Right kidney (tissue), 9 donors: ENCODE measurements at places on chromosomes 2 and 18.

- no peak for DNase-seq
These were observed 35.4 kb downstream of the MRPL35 start for GRCh38 chr2:86234563-86235131.

- DNase-seq, result no peak
These were observed 51.3 kb downstream of the RNF144A start for GRCh38 chr2:6968319-6969100.

DNA sequence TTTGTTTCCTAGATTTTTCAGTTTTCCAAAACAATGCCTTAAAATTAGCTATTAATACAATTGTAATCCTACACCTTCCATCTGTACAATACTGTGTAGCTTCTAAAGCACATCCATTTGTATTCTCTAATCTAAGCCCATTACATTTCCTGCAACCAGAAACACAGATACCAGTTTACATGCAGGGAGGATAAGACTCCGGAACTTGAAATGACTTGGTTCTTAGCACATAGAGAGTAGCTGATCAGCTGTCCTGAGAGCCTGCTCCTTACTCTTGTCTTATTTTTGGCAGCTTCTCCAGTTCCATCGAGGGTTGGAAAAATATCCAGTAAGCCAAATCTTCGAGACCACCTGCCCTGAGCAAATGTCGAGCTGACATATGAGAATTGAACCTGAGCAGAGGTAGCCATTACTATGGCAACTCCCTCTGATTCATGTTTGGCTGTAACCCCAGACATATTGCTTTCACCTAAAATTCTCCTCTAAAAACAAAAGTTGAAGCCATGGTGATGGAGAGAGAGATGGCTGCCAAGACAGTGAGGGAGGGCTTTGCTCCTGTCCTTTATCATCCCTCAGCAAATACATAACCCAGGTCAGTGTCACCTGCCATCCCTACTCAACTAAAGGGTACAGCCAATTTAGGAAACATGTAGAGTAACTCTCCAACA lies 542.8 kb downstream of the IRS1 start:
- no peak for DNase-seq

- no peak for DNase-seq
These were observed 15.4 kb upstream of the STAT1 start for GRCh38 chr2:191029280-191029950.

- DNase-seq, result no peak
These were observed 17.6 kb upstream of the PDIA6 start for GRCh38 chr2:10830203-10830602.

DNA sequence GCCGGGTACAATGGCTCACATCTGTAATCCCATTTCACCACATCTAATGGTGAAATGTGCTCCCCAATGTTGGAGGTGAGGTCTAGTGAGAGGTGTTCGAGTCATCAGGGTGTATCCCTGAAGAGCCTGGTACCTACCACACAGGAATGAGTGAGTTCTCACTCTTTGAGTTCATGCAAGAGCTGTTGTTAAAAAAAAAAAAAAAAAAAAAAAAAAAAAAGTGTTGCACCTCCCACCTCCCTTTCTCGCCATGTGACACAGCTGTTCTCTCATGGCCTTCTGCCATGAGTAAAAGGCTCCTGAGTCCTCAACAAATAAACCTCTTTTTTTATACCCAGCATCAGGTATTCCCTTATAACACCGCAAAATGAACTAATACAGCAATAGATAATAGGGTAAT lies 106.3 kb downstream of the C2orf74 start:
- no peak for DNase-seq

- DNase-seq, result no peak
These were observed 31.2 kb upstream of the GPR17 start for GRCh38 chr2:127614731-127615130.

GRCh38 chr2:227033471-227034148 lies 130.4 kb downstream of the COL4A4 start:
- peak; percentile 26 for DNase-seq

- no peak for DNase-seq
These were observed 1.8 kb downstream of the TSPYL6 start for GRCh38 chr2:54254180-54254579.

DNA sequence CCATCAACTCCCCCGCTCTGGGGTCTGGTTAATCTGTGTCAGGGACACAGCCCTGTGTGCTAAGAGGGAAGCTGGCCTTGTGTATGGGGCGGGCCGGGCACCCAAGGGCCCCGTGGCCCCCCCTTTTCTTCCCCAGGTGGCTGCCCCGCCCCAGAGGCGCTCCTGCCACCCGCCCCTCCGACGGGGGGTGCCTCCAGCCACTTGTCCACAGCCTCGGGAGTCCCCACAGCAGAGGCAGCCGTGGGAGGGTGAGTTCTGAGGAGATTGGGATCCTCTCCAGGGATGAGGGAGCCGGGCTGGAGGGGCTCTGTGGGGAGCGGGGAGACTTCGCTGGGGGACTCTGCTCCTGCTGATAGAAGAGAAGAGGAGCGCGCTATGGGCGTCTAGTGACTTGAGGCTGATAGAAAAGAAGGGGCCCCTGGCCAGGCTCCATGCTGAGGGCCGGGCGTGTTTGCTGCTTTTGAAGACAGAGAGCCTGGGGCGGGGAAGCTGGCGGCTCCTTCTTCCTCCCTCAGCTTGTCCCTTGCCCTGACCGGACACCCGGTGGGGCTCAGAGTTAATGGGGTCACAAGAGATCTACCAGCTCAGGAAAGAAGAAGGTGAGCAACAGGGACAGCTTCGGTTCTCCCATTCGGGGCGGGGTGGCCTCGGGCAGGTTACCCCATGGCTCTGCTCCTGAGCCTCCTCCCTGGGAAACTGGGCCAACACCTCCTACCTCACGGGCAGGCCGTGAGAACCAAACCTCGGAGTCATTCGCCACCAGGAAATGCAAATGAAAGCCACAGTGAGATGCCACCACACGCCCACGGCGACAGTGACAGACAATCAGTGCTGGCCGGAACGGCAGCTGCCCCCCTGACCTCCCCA lies 89.4 kb upstream of the TAF1B start:
- DNase-seq, result no peak

- DNase-seq, result no peak
These were observed 19.5 kb downstream of the BCL2 start for GRCh38 chr18:63299837-63300745.

- no peak for DNase-seq
These were observed 116.9 kb downstream of the TMEM131 start for GRCh38 chr2:97878865-97879264.

GRCh38 chr2:165586019-165586418 lies 116.5 kb downstream of the CSRNP3 start:
- no peak for DNase-seq

DNA sequence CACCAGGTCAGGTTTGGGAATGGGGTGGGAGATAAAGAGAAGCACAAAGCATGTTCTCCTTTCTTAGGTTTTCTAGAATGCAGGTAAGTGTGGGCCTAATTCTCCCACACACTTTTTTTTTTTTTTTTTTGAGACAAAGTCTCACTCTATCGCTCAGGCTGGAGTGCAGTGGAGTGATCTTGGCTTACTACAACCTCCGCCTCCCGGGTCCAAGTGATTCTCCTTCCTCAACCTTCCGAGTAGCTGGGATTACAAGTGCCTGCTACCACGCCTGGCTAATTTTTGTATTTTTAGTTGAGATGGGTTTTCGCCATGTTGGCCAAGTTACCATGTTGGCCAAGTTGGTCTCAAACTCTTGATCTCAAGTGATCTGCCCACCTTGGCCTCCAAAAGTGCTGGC lies 26.3 kb downstream of the LIPG start:
- no peak for DNase-seq

DNA sequence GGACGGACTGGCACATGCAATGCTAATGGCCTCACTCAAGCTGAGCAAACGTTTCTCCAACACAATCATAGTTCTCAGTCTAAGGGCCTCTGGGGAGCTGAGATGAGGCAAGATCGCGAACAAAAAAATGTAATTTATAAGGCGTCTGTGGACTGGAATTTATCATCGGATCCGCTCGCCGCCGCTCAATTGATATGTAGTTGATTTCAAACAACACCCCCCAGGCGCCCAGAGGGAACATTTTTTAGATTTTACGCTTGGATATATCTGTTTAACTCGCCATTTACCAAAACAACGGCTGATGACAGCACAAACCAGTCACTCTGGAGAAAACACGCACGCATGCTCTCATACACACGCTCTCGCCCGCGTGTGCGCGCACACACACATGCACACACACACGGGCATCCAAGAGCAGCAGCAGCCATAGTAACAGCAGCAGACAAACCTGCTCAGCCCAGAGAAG lies 335.8 kb downstream of the SMAD2 start:
- DNase-seq, result no peak

GRCh38 chr2:172246649-172247048 lies 143.9 kb upstream of the DLX2 start:
- no peak for DNase-seq

GRCh38 chr2:30613001-30613400 lies 166.0 kb downstream of the LCLAT1 start:
- DNase-seq, result no peak

DNA sequence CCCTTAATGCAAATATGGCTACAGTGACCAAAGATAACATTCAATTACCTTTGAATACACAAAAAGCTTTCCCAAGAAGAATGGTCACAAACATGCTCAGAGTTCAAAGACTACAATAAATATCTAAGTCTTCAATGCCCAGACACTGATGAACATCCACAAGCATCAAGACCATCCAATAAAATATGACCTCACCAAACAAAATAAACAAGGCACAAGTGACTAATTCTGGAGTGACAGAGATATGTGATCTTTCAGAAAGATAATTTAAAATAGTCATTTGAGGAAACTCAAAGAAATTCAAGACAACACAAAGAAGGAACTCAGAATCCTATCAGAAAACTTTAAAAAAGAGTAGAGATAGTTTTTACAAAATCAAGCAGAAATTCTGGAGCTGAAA lies 40.6 kb upstream of the CAPN13 start:
- no peak for DNase-seq

DNA sequence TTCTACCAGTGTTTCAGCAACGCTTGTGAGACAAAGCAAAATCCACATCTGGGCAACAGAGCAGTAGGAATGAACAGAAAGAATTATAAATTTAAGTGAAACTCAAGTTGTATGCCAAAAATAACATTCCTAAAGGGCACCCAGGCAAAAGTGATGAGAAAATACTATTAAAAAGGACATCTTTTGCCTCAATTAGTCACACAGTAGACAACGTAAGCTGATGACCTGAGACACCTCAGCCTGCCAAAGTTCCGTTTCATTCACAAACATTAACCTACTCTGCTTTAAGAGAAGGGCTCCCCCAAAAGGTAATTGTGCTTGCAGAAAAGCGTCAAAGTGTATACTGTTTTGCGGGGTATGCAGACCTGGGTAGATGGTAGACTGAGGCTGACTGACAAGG lies 7.2 kb downstream of the HDLBP start:
- DNase-seq, result no peak

GRCh38 chr2:118968042-118968441 lies 26.0 kb downstream of the MARCO start:
- DNase-seq, result no peak

GRCh38 chr2:8026381-8026780 lies 655.5 kb upstream of the ID2 start:
- no peak for DNase-seq

DNA sequence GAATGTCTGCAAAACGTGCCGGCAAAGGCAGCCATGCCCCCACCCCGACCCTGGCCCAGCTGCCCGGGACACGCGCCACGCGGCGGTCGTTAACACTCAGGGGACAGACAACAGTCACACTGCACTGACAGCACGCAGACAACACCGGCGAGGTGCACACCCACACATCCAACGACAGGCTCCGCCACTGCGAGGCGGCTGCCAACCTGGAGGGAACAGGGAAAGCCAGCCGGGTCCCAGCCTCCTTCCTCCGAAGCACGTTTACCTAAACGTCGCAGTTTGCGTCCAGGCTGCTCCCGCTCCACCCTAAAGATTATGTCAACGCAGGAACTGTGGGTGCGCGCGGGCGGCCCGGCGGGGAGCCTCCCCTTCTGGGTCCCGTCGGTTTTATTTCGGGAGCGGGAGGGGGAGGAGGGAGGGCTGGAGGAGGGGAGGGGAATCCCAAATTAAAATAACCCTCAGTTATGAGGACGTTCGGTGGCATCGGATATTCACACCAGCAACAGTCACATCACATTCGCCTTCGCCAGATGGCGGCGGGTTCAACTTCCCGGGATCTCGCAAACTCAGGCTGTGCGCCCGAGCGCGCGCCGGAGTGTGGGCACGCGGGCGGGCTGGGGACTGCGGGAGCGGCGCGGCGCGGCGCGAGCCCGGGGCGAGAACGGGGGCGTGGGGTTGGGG lies 644 bp downstream of the PTGR3 start:
- DNase-seq, result peak; percentile 79

DNA sequence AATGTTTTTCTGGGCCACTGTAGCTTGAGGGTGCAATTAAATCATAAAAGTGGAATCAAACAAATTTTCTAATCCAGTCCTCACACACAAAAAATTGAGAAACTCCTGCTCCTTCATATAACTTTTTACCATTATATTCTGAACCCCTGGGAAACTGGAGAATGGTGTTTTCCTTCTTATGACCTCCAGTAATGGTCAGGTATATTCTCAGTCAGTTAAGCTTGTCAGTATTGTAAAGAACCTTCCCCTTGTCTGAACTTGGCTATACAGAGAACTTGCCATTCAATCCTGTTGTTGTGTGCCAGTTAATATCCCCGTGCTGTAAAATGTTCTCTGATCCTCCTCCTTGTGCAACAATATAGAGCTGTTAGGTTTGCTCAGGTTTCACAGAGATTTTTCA lies 39.5 kb downstream of the ZNF804A start:
- DNase-seq, result no peak

GRCh38 chr2:83015900-83016299 lies 1443.2 kb downstream of the SUCLG1 start:
- no peak for DNase-seq

DNA sequence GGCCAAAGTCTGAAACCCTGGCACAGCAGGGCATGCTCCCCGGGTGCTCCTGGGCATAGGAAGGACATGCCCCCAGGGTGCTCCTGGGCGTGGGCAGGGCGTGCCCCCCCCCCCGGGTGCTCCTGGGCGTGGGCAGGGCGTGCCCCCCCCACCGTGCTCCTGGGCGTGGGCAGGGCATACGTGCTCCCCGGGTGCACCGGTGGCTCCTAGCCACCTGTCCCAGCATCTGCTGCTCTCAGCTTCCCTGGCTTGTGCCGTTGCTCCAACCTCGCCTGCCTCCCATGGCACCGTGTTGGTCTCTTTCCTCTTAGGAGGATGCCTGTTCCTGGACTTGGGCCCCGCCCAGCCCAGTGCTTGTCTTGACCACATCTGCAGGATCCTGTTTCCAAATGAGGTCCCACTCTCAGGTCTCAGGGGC lies 95.6 kb upstream of the CTDP1 start:
- DNase-seq, result no peak

- DNase-seq, result no peak
These were observed 63.2 kb downstream of the DLGAP1 start for GRCh38 chr18:4391859-4392258.

- DNase-seq, result peak; percentile 30
These were observed 333.3 kb upstream of the ACVR2A start for GRCh38 chr2:147511491-147511948.

DNA sequence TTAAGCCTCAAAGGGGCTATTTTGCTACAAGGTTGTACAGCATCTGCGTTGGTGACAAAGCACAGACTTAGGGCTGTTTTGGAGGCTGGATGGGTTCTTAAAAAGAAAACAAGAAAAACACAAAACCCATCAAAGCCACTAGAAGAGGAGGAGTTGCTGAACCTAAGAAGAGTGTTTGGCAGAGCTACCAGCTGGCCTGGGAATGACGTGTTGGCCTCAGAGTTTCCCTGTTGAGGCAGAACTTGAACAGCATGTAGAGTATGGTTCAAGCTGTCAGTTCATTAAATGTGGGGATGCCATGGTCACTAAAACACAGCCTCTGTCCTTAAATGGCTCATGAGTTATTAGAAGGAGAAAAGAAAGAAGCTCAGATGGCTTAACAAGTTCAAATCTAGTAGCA lies 162.5 kb downstream of the TTC32 start:
- no peak for DNase-seq
